ENCODE measurements at places on chromosomes 7 and 10. TPM values are rescaled to one million over a fixed set of nuclear protein-coding genes. Genes with fewer than 3 reads are reported as not detected.

DNA sequence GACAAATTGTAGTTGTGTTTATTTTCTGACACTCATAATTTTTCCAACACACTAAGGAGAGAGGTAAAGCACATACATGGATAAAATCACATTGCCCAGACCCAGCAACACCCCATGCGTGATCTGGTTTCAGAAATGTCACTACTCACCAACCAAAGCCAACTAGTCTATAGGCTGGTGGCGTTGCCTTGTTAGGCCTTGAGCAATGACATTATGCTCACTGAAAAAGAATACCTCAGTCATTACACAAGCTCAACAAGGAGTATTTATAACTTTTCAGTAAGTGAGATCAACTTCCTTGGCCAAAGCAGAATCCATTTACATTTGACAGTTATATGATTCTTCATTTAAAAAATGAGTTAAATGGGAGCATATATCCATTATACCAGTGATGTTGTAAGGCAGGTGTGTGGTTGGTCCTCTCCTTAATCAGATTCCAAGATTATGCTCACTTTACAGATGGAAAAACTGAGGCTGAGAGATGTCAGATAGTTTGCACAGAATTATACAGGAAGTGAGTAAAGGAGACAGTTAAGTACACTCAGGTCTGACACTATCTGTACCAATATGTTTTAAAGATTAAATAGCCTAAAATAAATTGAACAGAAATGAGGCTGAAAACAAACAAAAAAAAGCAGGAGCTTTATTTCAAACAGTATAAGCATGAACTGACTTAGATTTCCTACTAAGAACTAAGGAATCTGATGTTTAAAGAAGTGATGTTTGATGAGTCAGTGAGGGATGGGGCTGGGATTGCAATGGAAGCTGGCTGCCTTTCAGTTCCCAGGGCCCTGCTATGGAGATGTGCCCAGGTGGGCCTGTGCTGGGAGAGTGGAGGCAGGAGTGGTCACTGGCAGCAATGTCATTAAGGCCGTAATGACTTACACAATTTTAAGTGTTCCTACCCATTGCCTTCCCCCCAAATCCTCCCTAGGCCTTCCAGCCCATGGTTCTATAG lies 118.3 kb downstream of the RAPGEF5 start:
- H3K36me3 ChIP-seq: no peaks in the 10 kb centered on the region
- H3K27ac ChIP-seq: no peak overlapping the region
- H3K27me3 ChIP-seq: no peaks in the 10 kb centered on the region
- H3K4me1 ChIP-seq: peaks cover 12% of the 10 kb centered on the region
- DNase-seq: no peak
- no peak overlapping the region for H3K4me3 ChIP-seq

- H3K36me3 ChIP-seq: no peaks in the 10 kb centered on the region
- H3K27ac ChIP-seq: no peak overlapping the region
- no peaks in the 10 kb centered on the region for H3K27me3 ChIP-seq
- H3K4me3 ChIP-seq: no peak overlapping the region
- DNase-seq: no peak
These were observed 32.7 kb downstream of the ADAP1 start for GRCh38 chr7:921581-922333.

- peak; percentile 41 for DNase-seq
- H3K36me3 ChIP-seq: no peaks in the 10 kb centered on the region
- no peak overlapping the region for H3K4me3 ChIP-seq
- no peaks in the 10 kb centered on the region for H3K27me3 ChIP-seq
- H3K4me1 ChIP-seq: no peaks in the 10 kb centered on the region
- H3K27ac ChIP-seq: no peak overlapping the region
These were observed 77.5 kb upstream of the CACUL1 start for GRCh38 chr10:118832241-118832651.

GRCh38 chr10:61758433-61758832 lies 95.7 kb downstream of the CABCOCO1 start:
- no peaks in the 10 kb centered on the region for H3K27me3 ChIP-seq
- H3K4me1 ChIP-seq: no peaks in the 10 kb centered on the region
- H3K27ac ChIP-seq: no peak overlapping the region
- no peak for DNase-seq
- H3K36me3 ChIP-seq: no peaks in the 10 kb centered on the region

DNA sequence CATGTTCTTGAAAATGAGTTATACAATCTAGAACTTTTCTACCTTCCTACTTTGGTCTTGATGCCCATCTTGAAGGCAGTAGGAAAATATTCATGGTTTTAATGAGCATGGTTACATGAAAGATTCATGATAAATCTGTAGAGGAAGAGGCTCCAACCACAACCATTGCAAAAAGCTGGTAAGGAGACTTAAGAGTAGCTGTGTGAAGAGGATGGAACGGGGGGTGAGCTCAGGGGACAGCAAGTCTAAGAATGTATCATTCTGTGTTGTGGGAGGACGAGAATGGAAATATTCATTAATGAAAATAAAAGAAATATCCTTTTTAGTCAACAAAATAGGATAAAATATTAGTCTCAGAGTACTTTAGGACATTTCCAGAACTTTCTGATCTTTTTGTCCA lies 81.1 kb downstream of the BMPER start:
- no peaks in the 10 kb centered on the region for H3K4me1 ChIP-seq
- no peak overlapping the region for H3K27ac ChIP-seq
- no peaks in the 10 kb centered on the region for H3K27me3 ChIP-seq
- no peak overlapping the region for H3K4me3 ChIP-seq
- no peak for DNase-seq

DNA sequence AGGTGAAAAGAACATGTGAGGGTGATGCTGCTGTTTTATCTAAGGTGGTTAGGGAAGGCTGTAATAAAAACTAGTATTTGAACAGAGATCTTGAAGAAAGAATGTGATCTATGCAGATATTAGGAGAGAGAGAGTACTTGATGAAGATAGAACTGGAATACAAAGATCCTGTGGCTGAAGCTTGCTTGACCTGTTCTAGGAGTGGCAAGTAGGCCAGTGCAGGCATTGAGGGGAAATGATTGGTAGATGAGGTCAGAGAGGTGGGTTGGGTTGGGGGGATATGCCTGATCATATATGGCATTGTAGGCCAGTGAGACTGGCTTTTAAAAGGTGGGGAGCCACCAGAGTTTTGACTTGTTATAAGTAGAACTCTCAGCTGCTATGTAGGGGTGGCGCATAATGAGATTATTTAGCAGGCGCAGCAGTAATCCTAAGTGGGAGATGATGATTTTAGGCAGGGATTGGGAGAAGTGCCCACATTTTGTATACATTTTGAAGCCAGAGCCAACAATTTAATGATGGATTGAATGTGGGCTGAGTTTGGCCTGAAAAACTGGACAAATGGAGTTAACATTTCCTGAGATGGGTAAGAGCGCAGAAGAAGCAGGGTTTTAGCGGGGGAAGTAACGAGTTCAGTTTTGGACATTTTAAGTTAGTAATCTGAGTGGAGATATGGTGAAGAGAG lies 8.2 kb downstream of the CCSER2 start:
- no peak overlapping the region for H3K4me3 ChIP-seq
- H3K27ac ChIP-seq: no peak overlapping the region
- H3K4me1 ChIP-seq: no peaks in the 10 kb centered on the region
- H3K36me3 ChIP-seq: no peaks in the 10 kb centered on the region
- DNase-seq: no peak

GRCh38 chr10:63699785-63700613 lies 178.8 kb downstream of the REEP3 start:
- H3K4me3 ChIP-seq: no peak overlapping the region
- no peak for DNase-seq
- H3K27ac ChIP-seq: no peak overlapping the region

MYOF gene
- 93.8 TPM for total RNA-seq

DNA sequence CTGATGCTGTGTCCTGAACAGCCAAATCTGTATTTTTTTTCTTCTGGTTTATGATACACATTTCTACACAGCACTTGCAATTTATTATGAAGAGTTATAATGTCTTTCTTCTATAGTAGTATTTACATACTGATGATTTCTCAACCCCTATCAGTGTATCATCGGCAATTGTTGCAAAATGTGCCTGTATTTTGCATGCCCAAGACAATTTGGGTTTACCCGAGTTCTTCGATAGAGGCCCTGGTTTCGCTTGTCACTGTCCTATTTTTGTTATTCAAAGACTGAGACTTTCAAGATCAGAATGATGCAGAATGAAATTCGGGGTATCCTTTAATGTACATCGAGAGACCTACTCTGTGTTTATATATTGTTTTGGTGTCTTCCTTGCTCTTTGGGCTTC lies 184.5 kb upstream of the PRSS58 start:
- H3K27me3 ChIP-seq: no peaks in the 10 kb centered on the region
- H3K4me3 ChIP-seq: no peak overlapping the region
- no peaks in the 10 kb centered on the region for H3K36me3 ChIP-seq
- H3K27ac ChIP-seq: no peak overlapping the region
- DNase-seq: no peak
- no peaks in the 10 kb centered on the region for H3K4me1 ChIP-seq

CYP2W1 gene
- not detected for total RNA-seq

All from endodermal cell (in vitro differentiated cells).